ENCODE measurements at places on chromosomes 3 and 15.

DNA sequence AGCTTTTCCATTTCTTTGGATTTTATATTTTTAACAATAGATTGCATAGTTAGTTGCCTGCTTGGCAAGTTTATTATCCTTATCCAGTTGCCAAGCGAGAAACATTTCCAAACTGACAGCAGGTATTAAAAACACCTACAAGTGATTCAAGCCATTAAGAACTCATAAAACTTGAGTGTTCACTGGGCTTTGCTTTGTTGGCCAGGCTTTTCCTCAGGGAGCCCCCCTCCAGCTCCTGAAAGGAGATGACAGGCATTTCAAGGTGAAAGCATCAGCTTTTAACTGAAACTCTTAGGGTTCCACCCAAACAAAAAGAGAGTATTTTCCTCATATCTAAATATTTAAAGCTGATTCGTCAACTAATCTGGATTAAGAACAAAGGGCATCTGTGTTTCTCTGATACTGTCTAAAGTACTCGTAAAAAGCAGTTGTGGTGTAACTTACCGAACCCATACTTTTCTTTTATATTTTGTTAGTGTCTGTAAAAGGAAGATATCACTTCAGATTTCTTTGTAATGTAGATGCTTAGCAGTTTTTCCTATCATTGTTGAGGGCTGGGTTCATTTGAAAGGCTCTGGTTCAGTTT is 363.4 kb downstream of the OTOL1 start:
- DNase-seq, result no peak

DNA sequence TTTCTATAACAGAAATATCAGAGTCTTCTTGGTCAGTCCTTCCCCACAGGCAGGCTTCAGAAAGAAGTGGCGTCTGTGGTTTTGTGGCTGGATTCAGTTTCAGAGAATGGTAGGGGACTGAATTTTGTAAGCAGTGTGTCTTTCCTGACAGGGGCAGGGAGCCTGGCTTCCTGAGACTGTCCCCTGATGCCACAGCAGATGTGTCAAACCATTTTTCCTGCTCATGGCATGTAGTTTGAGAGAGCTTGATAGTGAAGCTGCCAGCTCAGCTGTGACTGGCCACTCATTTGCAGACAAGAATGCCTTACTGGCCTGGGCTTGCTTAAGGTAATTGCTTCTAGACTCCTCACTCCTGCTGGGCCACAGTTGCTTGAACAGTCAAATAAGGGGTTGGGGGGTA is 26.4 kb downstream of the LARS2 start:
- no peak for DNase-seq

DNA sequence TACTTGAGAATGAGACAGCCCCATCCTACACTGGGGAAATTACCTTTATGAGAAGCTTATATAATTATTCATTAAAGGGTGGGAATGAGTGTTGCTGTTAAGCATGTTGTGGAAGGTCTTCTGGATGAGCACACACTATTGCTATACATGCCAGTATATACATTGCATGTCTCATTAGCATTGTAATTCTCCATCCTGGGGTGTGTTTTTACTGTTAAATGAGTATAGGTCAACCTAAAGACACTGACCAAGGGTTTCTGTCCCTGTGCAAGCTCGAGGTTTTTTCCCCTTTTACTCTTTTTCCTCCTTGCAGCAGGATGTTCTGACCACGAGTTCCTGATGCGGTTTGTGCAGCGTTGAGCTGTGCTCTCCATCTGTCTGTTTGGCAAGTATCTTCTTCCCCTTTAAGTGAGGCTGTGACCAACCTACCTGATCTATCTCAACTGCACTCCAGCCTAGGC is 7.2 kb upstream of the IVD start:
- DNase-seq, result no peak

- DNase-seq, result no peak
Observed at GRCh38 chr15:32671339-32672325, 30.1 kb downstream of the SCG5 start.

DNA sequence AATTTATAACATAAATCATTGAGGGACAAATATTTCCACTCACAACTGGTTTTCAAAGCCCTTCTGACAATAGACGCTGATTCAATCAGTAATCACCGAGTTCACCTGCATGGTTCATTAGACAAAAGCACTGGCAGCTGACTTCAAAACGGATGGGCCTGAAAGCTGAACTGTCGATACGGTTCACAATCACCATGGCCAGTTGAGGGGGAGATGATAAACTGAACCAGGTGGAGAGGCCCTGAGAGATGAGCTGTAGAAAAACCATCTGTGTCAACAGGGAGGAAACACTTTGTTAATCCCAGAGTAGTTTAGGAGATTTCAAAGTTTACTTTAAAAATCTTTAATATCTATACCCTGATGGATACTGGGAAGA is 75.0 kb downstream of the PEX5L start:
- DNase-seq, result no peak

DNA sequence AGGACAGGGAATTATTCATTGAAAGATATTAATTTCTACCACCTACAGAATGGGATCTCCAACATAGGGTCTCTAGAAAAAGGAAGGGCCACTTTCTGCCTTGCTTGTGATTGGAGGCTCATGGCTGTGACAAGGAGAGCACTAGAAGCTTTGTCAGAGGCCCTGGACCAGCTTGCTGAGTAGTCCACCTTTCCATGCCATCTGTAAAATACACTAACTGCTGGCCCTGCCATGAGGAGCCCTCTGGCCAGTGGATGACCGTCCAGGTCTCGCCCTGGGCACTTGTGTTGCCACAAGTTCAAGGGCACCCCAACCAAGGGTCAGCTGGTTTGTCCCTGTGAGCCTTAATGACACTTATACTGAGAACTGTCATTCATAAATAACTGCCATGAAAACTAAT is 1.6 kb upstream of the SYNM start:
- no peak for DNase-seq

GRCh38 chr3:108564564-108564963 is 24.7 kb downstream of the CIP2A start:
- DNase-seq, result no peak

All from amniotic stem cell (primary cell).